GM06990 (cell line): ENCODE measurements at places on chromosomes 3 and 15.
A peak's percentile ranks its signal among the peaks of the same experiment; 100 is the strongest.

GRCh38 chr15:64604319-64604718 lies 143.9 kb downstream of the ZNF609 start:
- DNase-seq = no peak

- DNase-seq = no peak
Measured at GRCh38 chr3:39513791-39514369, 46.4 kb downstream of the MOBP start.

- no peak for DNase-seq
Measured at GRCh38 chr15:73851689-73852088, 21.7 kb upstream of the TBC1D21 start.

GRCh38 chr3:176755977-176756376 lies 441.3 kb downstream of the TBL1XR1 start:
- DNase-seq = no peak

- DNase-seq = no peak
Measured at GRCh38 chr15:36947035-36947719, 153.2 kb downstream of the MEIS2 start.

DNA sequence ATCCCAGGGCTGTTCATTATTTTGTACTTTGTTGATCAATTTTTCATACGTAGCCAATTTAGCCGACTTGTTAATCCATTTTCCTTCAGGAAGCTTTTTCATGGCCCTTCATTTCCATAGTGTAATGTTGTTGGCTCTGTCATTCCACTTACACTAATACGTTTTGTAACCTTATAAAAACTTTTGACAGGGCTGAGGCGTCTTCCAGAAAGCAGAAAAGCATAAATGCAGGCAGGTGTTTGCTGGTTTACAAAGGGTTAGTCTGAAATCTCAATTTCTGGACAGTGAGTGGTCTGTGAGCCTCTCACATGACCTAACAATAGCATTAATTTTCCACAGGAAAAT lies 444.0 kb downstream of the OTOL1 start:
- DNase-seq = no peak

DNA sequence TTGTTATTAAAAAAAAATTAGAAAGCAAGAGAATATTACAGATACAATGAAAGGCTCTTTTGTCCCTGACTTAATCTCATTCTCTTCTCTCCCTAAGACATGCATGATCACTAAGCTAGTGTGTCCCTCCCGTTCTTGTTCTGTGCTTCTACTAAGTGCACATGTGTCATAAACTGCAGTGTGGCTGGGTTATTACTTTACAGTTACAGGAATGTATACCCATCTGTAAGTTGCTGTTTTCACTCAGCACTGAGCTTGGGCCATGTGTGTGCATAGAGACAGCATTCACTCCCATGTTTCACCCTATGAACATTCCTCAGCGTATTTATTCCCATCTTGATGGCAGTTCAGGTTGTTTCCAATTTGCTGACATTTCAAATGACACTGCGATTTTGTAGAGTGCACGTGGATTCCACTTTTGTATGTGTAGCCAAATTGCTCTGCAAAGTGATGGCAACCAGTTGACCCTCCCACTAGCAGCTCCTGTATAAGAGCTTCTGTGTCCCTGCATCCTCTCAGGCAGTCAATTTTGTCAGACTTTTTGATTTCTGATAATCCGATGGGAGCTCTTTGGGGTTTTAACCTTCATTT lies 145.8 kb upstream of the UBE2E1 start:
- DNase-seq = no peak

DNA sequence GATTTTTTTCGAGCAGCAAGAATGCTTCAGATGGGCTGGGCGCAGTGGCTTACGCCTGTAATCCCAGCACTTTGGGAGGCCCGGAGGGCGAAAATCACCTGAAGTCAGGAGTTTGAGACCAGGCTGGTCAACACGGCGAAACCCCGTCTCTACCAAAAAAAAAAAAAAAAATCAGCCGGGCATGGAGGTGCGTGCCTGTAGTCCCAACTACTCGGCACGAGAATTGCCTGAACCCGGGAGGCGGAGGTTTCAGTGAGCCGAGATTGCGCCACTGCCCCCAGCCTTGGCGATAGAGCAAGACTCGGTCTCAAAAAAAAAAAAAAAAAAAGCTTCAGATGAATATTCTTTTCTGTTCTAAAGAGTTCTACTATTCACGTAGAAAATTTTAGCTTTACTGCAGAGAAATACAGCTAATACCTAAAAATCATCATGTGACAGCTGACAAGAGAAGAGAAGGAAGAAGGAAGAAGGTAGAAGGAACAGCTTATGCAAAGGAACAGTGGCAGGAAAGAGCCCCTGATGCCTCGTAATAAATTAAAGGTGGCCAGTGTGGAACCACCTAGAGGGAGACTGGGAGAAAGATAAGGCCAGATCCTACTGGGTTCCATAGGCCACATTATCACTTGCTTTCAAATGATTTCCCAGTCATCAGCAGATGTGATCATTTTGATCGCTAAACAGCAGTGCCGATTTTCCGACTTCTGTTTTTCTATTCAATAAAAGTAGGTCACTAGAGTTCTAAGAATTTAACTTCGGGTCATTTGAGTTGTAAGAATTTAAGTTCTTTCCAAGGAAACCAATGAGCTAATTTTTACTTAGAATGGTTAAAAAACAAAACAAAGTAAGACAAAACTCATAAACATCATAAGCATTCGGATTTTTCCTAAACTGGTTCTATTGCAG lies 1.5 kb downstream of the CMTM6 start:
- no peak for DNase-seq

DNA sequence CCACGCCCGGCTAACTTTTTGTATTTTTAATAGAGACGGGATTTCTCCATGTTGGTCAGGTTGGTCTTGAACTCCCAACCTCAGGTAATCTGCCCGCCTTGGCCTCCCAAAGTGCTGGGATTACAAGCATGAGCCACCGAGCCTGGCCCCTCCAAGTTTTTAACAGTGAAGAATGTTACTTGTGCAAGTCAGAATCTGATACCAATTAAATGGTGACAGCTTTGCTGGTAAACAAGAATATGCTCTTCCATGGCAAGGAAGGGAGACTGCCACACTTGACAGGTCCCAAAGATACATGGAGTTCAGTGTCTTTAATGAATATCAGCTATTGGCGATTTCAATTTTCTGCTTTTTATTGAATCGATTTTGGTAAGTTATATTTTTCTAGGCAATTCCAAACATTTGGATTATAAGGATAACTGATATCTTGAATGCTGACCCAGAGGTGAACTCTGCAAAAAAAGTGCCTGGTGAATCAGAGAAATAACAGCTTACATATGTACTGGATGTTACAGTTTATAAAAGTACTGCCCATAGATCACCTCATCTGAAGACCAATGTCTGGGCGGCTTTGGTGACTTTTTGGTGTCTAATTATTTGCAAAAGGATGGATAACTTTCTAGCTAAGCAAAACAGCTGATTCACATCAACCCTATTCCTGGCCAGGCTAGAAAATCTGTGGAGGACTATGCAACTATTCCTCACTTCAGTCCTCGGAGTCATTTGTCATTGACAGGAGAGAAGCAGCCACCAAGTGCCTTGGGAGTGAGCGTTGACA lies 1.2 kb downstream of the PARP16 start:
- DNase-seq = no peak

- no peak for DNase-seq
Measured at GRCh38 chr3:128845119-128845777, 34.2 kb upstream of the ACAD9 start.

GRCh38 chr3:123653221-123653682 lies 68.4 kb upstream of the HACD2 start:
- DNase-seq = no peak

GRCh38 chr3:171817074-171817800 lies 7.0 kb upstream of the PLD1 start:
- no peak for DNase-seq

- DNase-seq = peak; percentile 72
Measured at GRCh38 chr3:105866656-105867653, 1.9 kb downstream of the CBLB start.

DNA sequence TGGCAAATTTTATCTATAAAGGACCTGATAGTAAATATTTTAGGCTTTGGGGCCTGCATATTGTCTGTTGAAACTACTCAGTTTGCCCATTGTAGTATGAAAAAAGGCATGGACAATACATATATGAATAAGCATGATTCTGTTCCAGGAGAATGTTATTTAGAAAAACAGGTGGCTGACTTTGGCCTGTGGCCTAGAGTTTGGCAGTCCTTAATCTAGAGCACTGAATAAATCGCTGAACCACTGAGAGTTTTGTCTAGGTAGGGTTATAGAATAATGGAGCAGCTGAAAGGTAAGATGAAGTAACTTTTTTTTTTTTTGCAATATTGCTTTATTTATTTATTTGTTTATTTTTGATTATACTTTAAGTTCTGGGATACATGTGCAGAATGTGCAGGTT lies 75.0 kb downstream of the LRRC49 start:
- no peak for DNase-seq

- DNase-seq = no peak
Measured at GRCh38 chr15:41104234-41104633, 11.8 kb downstream of the INO80 start.

GRCh38 chr3:27483117-27484014 lies 818 bp downstream of the SLC4A7 start:
- DNase-seq = peak; percentile 76

- no peak for DNase-seq
Measured at GRCh38 chr15:34119291-34119690, 17.4 kb downstream of the PGBD4 start.

DNA sequence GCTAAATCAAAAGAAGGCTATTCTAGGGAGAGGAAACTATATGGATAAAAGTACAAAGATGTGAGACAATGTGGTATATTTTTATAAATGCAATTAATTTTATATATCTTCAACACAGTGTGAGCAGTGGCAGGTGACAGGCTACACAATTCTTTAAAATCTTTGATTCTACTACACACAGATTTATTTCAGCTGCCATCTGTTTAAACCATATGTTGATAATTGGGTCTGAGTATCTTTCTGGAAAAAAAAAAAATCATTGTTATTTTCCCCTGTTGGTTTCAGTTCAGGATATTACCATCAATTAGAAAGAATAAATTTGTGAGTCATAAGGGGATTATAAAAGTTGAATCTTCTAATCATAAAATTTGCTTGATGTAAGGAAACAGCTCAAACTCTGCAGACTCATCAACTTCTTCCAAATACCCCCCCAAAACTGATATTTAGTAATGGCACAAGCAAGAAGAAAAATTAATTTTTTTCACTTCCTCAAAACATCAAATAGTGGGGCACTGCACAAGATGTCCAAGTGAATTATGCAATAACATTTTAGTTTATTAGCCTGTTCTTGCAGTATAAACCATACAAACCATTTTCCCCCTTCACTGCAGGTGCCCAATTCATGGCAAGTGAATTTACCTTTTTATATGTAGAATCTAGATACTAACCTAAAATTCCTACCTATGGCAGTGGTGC lies 12.0 kb downstream of the PIERCE2 start:
- DNase-seq = no peak

DNA sequence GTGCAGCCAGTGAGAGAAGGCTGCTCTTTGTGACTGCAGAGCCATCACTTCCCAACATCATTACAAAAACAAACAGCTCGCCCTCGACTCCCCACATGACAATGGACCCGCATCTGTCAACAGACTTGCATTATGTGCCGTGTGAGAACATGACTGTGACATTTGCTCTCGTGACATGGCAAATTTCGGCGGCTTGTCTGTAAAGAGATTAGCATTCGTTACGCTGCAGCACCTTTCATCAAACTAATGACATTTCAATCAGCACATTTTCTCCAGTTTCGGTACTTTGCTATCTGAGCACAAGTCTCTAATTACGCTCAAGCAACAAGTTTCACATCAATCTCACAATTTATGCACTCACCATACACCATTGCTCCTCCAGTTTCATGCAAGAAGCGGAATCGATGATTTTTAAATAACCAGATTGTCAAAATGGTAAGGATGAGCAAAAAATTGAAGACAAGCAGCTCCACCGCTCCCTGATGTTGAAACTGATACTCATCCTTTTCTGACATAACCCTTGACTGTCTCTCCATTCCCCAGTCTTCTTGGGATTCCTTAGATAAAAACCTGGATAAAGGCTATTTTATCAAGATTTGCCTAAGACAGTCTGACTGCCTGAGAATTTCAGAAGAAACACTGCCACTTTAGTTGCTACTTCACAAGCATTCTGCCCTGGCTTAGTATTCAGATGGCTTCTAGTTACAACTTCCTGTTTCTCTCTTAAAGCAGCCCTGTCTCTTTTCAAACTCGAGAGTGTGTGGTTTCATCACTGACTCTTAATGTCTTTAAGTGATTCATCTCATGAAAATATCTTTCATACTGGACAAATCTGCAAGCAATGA lies at the start of gene SLC9A9:
Gene SLC9A9 (minus strand): TSS at position 682 of the 845 bp plus-strand sequence. CDS start 146 bp downstream, at position 536.
- peak; percentile 64 for DNase-seq

- DNase-seq = no peak
Measured at GRCh38 chr3:45981346-45982074, 14.1 kb downstream of the FYCO1 start.

- DNase-seq = no peak
Measured at GRCh38 chr3:168659015-168659414, 563.3 kb upstream of the GOLIM4 start.

DNA sequence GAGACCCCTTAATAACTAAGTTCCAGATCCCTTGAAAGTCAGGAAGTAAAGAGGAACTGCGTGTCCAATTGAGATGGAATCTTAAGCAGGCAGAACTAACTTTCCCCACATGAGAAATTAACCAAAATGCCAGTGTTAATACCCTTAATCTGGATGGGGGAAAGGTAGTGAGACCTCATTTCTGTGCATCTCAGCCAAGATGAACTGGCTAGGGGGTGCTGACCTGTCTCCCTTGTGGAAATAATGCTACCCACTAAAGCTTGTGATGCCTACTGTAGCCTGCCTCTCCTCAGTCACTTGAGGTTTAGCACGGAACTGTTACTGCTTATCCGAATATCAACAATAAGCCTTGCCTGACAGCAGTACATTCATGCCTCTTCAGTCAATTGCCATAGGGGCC lies 15.1 kb downstream of the BOC start:
- DNase-seq = no peak

GRCh38 chr3:159711560-159712333 lies 276.9 kb upstream of the IL12A start:
- DNase-seq = no peak

- no peak for DNase-seq
Measured at GRCh38 chr3:8441969-8442559, 59.6 kb upstream of the LMCD1 start.

DNA sequence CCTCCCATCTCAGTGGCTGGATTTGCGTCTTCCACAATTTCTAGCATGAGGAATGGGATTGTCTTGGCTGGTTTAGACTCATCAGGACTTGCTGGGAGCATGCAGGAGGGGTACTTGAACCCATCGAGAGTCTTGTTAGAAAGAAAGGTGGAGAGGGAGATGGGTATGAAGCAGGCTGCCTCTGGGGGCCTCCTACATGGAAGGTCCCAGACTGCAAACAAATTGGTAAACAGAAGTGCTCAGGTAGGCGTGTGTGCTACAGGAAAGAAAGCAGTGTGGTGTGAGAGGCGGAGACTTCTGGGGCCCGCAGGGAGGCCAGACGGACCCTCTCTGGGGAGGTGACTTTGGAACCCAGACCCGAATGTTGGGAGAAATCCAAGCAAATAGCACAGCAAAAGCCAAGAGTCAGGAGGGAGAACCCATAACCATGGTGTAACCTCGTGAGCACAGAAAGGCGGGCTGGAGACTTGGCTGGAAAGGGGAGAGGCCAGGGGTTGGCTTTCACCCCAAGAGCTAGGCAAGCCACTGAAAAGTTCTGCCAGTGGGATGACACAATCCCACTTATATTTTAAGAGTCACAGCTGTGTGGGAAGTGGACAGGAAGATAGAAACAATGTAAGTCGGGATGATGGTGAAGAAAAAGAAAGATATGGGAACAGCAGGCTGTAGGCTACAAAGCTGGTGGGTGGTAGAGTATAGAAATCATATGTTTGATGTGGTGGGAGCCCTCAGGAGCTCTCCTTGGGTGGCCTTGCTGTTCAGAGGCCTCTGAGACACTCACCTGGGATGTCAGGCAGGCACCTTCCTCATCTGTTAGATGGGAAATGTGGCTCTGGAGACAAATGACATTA lies 130.1 kb upstream of the PRR20G start:
- no peak for DNase-seq
